ENCODE measurements at places on chromosomes 3 and 15. TPM values are rescaled to one million over a fixed set of nuclear protein-coding genes. Genes with fewer than 3 reads are reported as not detected.

- no peak for DNase-seq
These were observed 226.8 kb downstream of the MAGI1 start for GRCh38 chr3:65811892-65812291.

Gene TMEM212
- not detected for total RNA-seq

Gene AGBL1
- total RNA-seq: not detected

- no peak for DNase-seq
These were observed 30.5 kb upstream of the PRSS50 start for GRCh38 chr3:46748170-46748569.

DNA sequence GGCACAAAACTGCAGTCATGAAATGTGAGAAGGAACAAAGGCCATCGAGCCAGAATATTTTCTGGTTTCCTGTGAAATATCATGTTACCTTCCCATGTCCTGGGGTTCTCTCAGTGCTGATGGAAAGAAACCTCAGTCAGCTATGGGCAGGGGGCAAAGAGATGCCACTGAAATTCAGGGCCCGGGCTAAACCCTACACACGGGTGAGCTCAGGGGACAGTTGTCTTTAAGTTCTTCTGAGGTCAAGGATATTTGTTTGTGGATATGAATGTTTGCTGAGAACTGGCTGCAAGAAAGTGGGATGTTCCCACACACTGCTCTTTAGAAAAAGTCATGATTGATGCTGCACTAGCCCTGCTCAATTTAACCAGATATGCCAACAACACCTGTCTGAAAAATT lies 187.2 kb downstream of the MEX3B start:
- DNase-seq: no peak

Data from CD4-positive, alpha-beta memory T cell (primary cell).